ENCODE measurements at places on chromosomes 5 and 9.

DNA sequence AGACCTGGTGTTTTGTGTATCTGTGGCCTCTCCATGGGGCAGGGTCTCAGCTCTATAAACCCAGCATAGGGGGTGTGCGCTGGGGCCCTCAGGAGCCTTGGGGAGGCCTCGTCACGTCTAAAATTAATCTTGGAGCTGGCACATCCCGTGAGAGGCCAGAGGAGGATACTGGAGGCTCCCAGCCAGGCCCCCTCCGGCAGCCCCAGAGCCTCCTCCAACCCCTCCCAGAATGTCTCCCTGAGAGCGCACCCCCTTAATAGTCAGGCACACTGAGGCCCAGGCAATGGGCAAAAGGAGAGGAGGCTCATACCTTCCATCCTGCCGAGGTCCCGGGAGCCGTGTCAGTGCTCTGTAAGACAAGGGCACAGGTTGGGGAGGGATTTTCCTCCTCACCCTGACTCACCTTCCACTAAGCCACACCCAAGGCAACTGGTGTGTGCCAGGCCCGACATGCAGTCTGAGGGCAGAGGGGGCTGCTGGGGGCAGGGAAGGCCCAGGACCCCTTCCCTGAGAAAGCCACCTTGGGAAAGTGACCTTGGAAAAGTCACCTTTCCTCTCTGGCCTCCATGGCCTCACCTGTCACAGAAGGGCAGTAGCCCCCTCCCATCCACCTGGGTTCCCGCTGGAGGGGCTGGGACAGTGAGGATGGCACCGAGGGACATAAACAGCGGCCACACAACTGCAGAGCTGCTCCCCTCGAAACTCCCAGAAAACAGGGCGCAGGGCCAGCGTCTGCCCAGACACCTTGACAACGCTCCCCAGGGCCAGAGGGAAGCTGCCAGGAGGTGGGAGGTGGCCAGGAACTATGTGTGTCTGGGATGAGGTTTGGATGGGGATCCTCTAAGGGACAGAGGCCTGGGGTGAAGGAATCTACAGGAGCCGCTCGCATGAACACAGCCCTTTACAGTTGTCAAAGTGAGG lies 2.9 kb downstream of the AK1 start:
- DNase-seq: no peak

DNA sequence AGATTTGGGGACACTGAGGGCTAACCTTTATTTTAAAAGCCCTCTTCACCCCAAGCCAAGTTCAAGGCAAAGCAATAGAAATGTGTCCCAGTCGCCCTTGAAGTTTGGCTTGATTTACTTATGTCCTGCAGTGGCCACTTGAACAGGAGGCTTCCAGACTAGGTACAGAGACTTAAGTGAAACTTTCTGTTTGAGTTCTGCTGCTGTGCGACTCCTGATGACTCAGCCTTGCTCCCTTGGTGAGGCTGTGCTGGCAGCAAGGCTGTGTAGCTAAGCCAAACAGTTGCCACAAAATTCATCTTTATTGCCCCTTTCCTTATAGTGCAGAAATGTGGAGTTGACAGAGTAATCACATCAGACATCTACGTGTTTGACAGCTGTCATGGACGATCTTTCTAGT lies 68.8 kb upstream of the NTRK2 start:
- DNase-seq: no peak

DNA sequence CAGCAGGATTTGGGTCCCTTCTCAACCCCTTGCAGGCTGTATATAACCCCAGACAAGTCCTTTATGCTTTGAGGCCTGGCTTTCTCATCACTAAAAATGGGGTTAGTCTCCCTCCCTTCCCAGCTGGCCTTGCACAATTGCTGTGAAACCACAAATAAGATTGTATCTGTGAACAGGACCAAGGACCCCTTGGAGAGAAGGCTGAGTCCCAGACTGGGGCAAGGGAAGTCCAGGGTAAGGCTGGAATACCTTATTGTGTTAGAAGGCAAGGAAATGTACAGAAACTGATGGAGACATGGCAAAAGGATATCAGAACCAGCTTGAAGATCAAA lies 11.4 kb downstream of the MACROH2A1 start:
- no peak for DNase-seq

DNA sequence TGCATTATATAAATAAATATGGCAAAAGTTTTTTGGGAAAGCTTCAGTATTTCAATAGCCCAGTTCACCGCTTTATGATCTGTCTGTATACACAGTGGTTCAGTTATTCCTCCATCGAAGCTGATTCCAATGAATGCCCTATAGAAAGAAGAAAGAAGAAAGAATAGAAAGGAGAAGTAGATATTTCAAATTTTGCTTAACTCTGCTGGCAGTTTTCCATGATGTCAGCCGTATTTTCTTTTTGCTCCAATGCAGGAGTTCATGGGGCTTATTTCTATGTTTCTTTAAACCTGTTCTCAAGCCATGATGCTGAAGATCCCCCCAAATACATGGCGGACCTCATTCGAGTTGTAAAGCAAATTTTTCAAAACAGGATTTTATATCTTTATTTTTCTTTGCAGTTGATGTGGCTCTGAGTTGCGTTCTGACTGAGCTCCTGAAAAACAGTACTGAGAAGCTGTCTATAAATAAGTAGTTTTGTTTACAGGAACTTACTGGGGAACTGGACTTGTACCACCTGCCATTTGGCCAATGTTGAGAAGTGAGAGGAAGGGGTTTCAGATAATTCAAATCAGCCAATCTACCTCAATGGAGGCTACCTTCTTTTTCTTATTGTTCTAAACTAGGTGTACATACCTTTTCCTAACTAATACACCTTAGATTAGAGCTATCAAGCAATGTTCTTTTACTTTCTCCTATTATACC lies 418.5 kb upstream of the MEF2C start:
- no peak for DNase-seq

DNA sequence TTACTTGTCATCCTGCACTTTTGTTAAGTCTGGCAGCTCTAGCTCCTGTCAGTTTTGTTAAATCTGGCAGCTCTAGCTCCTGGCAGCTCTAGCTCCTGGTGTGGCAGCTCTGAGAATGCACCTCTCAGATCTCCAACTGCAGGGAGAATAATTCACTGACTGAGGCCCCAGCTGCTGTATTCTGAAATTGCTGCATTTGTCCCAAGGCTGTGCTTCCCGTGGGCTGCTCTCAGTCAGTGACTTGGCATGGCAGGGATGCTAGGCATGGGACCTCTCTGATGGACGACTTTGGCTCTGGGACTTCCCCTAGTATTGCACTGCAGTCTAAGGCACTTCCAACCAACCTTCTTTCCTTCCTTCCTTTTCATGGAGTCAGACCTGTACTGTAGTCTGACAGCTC lies 475.7 kb downstream of the CCDC171 start:
- DNase-seq: no peak

DNA sequence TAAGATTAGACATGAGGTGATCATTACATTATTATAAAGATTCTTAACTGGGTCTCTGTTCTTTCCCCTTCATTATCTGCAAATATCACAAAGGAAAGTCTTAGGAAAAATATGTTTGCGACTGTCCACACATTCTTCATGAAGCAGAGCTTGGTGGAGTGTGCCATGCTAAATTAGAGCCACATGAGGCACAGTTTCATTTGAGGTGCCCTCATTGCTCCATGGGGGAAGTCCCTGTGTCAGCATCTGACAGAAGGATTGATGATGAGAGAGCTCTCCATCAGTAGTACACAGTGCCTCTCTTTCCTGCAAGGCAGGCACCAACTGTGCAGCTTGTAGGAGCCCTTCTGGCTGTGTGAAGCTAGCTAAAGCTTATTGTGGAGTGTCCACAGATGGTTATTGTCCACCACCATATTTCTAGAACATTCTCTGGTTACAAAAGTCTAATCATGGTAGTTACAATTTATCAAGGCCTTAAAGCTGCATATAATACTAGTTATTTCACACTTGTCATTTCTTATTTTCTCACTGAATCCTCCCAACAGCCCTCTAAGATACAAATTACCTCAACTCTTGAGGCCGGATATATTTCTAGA lies 63.9 kb downstream of the C9orf152 start:
- no peak for DNase-seq

- DNase-seq: no peak
These were observed 189.5 kb downstream of the SLCO4C1 start for GRCh38 chr5:102106599-102106998.

DNA sequence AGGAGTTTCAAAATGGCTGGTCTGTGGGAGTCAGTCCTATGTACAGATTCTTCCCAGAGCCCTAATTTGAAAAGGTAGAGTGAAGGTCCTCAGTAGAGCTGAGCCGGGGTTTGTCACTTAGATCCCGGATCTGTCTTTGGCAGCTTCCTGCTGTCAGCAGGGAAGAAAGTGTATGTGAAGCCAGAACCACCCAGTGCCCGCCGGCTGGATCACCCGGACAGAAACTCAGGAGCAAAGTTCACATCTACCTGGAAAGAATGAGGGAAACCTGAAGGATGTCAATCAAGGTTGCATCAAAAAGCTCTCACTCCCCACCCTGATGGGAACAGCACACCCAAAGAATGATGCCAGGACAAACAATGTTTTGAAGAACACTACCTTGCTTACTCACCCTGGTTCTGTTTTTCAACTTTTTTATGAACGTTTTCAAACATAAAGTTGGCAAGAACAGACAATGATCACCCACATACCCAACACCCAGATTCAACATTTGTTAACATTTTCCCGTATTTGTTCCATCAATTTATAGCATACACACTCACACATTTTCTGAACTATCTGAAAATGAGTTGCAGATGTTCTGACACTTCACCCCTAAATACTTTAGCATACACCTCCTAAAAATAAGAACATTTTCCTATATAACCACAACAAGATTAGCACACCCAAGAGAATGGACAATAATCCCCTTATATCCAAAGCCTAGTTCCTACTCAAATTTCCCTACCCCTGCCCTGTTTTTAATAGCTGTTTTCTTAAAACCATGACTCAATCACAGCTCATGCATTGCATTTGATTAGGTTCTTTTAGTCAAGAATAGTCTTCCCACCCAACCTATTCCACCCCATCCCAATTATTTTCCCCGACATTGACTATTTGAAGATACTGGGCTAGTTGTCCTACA lies 133.9 kb downstream of the LHFPL2 start:
- DNase-seq: no peak
